Lower lobe of right lung (tissue), 2 donors: ENCODE measurements at places on chromosomes 4 and X. TPM values are rescaled to one million over a fixed set of nuclear protein-coding genes. Genes with fewer than 3 reads are reported as not detected.

Gene CCDC110
- total RNA-seq, result 0.44 TPM

Gene RASL11B
- 0.41 TPM for total RNA-seq

DNA sequence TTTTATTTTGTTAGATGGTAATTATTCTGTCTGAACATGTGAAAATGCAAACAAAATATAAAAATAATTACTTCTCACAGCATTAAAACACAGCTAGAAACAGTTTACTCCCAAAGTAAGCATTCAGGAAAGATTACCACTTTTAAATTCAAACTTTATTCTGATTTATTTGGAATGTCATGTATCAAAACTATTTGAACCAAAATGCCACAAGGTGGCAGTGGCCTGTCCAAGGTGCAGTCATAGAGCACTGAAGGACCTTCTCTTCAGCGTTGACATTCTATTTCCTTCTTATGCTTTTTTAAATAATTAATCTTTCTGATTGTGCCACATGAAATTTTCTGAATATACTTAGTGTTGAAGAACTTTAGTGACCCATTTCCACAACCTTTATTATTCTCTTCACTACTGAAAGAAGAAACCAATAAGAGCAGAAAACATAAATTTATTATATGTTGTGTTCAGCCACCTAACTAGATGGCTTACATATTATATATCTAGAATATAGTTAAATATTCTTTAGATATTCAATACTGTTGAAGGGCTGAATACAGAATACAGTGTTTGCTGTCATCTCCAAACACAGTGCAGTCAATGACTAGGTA, 283.6 kb downstream of the CFAP299 start:
- no peaks in the 10 kb centered on the region for H3K4me1 ChIP-seq
- no peak overlapping the region for H3K27ac ChIP-seq
- no peaks in the 10 kb centered on the region for H3K36me3 ChIP-seq
- H3K27me3 ChIP-seq, result no peaks in the 10 kb centered on the region

DNA sequence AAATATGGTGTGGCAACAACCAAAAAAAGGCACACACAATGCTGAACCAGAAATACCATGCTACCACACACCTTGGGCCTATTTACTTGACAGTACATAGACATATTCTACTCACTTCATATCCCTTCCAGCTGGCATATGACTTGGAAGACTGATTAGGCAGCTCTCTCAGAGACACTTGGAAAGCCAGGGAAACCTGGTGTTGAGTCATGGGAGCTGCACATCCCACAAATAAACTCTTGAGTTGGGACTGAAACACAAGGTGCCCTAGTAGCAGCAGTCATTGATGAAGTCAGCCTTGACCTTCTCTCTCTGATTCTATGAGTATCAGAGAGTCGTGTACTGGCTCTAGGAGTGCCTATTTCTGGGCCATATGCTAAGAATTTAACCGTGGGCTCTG, 776.6 kb upstream of the LCORL start:
- no peaks in the 10 kb centered on the region for H3K36me3 ChIP-seq
- H3K4me1 ChIP-seq, result no peaks in the 10 kb centered on the region
- no peak overlapping the region for H3K4me3 ChIP-seq
- DNase-seq, result no peak

GRCh38 chr4:6474705-6475457, 2.5 kb upstream of the PPP2R2C start:
- no peaks in the 10 kb centered on the region for H3K36me3 ChIP-seq
- no peak overlapping the region for H3K4me3 ChIP-seq
- H3K27ac ChIP-seq, result no peak overlapping the region
- H3K4me1 ChIP-seq, result peaks cover 14% of the 10 kb centered on the region

DNA sequence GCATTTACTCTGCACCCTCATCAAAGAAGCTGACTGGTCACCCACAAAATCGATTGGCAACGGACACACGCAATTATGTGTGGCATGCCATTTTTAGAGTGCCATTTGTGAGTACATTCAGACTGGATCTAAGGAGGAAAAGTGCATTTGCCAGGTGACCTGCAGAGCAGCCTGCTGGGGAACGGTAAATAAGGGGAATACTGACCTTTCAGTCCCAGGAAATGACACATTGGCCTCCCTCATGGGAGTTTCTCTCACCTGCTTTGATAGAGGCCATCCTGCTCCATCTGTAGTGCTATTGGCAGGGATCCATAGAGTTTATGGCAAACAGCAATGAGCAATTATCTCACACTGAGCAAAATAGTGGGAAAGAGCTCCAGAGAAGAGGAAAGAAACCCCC, 127.8 kb downstream of the DDX53 start:
- H3K27me3 ChIP-seq, result no peaks in the 10 kb centered on the region
- no peak for DNase-seq
- no peak overlapping the region for H3K4me3 ChIP-seq
- no peak overlapping the region for H3K27ac ChIP-seq
- no peaks in the 10 kb centered on the region for H3K36me3 ChIP-seq
